Activated CD4-positive, CD25-positive, alpha-beta regulatory T cell treated with anti-CD3 and anti-CD28 coated beads, Interleukin-2, amount 50 U/mL, for 16 hours (primary cell): ENCODE measurements at places on chromosomes 3 and 15.

GRCh38 chr3:27312044-27312668 lies 57.0 kb downstream of the NEK10 start:
- no peak for DNase-seq

- no peak for DNase-seq
Measured at GRCh38 chr3:45010811-45011333, 15.2 kb upstream of the CLEC3B start.

- DNase-seq = no peak
Measured at GRCh38 chr15:68997050-68997449, 17.4 kb upstream of the NOX5 start.

- no peak for DNase-seq
Measured at GRCh38 chr3:71304684-71305083, 278.8 kb downstream of the FOXP1 start.

GRCh38 chr3:169268286-169268776 lies 395.2 kb downstream of the MECOM start:
- no peak for DNase-seq

GRCh38 chr3:57091521-57092273 lies 31.2 kb downstream of the SPATA12 start:
- no peak for DNase-seq

DNA sequence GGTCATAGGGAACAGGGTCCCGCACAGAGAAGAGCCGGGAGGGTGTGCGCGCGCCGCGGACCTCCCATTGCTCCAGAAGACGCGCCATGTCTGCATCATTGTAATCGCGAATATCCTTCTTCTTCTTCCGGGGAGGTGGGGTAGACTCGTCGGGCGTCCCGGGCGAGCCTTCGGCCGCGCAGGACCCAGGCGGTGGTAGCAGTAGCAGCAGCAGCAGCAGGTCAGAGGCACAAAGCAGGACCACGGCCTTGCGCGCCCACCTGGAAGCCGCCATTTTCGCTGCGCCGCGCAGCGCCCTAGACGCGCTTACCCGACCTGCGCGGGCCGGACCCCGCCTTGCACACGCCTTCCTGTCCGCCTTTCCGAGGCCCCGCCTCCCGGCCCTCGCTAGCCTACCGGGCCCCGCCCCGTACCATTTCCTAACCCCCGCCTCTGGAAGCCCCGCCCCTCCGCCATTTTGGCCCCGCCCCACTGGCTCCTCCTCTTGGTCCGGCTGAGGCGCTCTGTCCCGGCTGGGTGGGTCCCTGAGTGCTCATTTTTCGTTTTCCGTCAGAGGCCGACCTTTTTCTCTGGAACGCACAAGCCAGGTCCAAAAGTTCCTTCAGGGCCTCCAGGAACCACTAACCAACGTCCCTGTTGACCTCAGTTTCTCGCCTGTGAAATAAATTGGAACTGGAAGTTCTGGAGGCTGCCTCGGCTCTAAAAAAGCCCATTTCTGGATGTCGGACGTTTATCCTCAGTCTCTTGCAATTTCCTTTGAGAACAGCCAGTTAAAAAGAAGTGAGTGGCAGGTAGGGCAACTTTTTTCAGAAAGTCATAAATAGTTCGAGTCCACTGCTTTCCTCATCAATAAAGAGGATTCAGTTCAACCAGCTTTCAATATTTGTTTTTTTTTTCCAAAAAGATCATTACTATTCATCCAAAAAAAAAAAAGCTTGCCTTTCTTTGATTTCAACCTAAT lies at the start of gene MESD:
MESD (minus strand) TSS at position 302 of the 961 bp plus-strand sequence; CDS start at position 274, 28 bp downstream.
- DNase-seq = peak; percentile 91

GRCh38 chr3:177329854-177330253 lies 132.6 kb upstream of the TBL1XR1 start:
- no peak for DNase-seq

GRCh38 chr15:91271565-91272153 lies 171.6 kb downstream of the SV2B start:
- DNase-seq = peak; percentile 37

- no peak for DNase-seq
Measured at GRCh38 chr15:94691169-94691568, 459.8 kb downstream of the MCTP2 start.

DNA sequence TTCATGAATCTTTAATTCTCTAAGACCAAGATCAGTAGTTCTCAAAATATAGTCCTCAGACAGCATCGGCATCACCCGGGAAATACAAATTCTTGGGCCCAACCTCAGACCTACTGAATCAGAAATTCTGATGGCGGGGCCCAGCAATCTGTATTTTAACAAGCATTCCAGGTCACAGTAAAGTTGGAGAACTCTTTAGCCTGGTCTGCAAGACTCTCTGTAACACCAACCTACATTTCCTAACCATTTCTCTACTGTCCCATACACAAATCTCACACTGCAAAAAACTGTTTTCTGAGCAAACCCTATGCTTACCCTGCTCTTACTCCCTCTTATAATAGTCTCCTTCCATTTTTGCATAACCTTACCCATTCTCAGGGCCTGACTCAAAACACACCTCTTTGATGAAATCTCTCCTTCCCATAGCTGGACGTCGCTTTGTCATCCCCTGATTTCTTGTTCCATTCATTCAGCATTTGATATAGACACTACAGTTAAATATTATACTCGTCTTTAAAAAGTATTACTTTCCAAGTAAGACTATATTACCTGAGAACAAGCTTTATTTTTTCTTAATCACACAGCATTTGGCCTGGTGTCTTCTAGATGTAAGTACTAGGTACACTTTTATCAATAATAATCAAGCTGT lies 83.3 kb upstream of the MYO5C start:
- no peak for DNase-seq

GRCh38 chr3:78919021-78919755 lies 848.6 kb downstream of the ROBO1 start:
- no peak for DNase-seq

DNA sequence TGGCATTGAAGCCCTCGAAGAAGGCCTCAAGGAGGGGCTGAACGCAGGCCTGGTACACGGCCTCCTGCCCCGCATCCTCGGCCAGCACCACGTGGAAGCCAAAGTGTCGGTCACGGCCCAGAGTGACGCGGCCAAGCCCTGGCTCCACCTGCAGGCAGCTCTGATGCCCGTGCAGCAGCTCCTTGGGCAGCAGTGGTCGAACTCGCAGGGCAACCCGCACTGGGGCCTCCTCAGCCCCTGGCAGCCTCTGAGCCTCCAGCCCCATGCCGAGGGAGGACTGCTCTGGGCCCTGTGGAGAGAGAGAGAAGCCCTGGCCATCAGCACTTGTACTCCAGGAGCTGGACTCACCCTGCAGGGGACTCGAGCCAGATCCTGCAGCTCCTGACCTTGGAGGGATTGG lies 2.6 kb downstream of the KIF7 start:
- DNase-seq = no peak

DNA sequence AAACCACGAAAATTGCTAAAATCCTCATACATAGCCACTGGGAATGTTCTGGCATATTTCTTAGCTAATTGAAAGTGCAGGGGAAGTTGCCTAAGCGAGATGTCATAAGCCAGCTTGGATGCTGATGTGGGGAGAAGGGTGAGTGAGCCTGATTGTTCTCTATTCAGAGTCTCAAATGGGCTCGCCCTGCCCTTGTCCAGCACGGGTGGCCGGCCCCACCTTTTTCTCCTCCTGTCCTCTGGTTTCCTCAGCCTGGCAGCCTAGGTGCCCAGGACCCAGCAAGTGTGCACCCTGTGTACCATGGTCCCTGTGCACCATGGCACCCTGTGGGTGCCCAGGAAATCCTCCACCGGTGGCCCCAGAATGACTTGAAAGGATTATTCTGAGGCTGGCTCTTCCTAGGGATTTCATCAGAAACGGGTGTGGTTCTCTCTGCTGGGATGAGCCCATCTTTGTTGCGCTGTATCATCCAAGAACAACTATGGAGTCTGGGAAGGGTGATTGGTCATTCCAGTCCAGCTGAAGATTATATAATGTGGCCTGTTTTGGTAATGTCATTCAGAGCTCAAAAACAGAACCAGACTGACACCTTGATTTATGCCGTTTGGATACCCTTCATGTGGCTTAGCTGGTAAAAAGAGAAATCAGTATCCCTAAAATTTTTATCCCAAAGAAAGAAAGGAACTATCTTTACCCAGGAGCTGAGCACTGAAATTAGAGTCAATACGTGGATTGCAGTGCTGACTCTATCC lies 150.8 kb upstream of the BHLHE40 start:
- DNase-seq = no peak

GRCh38 chr3:52507359-52507758 lies 12.2 kb downstream of the STAB1 start:
- no peak for DNase-seq

DNA sequence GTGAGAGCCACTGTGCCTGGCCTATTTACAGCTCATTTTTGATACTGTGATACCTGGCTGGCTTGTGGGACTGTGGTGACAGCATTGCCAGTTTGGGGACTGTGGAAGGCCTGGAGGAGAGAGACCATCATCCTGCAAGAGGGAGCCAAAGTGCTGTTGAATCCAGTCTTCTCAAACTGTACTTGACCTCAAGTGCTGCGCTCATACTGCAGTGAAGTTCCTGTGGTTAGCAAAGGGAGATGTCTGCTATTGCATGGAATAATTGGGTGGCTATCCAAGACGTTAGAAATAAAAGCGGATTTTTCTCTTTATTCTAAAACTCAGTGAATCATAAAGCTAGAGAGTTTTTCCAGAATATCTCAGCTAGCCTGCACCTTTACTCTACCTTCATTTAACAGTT lies 83.4 kb downstream of the CCK start:
- DNase-seq = no peak

DNA sequence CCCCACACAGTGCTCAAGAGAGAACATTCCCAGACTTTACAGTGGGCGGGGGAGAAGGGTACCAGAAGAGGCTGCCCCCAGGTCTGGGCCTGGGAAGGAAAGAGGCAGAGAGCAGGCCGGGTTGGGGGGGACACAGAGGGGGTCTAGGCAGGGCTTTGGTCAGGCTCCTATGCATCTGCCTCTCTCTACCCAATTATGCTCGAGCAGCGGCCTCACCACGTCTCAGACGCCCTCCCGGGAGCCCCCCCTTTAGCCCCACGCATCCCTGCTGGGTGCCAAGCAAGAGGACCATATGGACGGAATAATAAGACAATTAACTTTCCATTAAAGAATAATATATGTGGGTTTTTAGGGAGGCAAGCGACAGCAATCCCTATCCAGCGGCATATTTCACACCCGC lies 32.8 kb downstream of the CACNA2D2 start:
- DNase-seq = no peak

GRCh38 chr3:29026286-29026685 lies 254.6 kb upstream of the RBMS3 start:
- no peak for DNase-seq

DNA sequence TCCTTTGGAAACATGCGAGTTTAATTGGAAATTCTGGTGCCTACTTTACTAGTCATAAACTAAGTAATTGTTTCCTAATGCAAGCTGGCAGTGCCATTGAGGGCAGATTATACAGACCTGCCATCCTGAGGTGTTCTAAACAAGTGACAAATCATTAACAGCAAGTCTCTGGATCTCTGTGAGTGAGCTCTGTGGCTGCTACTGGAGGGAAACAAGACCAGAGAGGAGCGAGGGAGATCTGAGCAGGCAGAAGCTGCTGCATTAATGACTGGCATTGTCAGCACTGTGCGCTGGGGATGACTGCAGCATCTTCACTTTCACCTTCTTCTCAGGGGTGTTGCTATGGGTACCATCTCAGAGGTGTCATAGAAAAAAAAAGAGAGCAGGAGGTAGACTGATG lies 308.4 kb upstream of the DPH6 start:
- DNase-seq = no peak

DNA sequence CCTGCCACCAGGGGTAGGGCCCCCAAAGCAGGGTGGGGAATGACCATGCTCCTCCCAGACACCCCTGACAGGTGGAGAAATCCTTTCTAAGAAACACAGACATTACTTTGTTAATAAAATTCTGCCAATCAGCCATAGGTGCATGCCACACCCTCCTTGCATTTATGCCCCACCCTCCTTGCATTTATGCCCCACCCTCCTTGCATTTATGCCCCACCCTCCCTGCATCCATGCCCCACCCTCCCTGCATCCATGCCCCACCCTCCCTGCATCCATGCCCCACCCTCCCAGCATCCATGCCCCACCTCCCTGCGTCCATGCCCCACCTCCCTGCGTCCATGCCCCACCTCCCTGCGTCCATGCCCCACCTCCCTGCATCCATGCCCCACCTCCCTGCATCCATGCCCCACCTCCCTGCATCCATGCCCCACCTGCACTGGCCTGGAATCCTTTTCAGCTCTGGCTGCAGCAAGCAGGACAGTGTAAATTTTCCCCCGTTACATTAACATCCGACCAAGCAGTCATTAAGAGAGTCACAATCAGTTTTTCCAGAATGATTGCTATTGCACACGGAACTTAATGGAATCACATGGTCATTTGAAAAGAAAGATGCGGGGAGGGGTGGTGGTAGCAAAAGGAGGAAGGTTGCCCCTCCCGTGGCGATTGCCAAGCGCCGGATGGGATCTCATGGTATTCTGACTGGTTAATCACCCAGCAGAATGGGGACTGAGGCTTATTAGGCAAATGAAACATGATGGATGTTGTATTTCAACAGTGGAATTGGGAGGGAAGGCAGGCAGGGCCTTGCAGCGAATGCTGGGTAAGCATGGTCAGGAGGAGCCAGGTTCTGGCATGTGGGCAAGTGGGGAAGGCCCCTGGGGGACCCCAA lies 91.2 kb downstream of the TLE3 start:
- no peak for DNase-seq

- no peak for DNase-seq
Measured at GRCh38 chr3:24434651-24435050, 60.0 kb downstream of the THRB start.
